ENCODE measurements at places on chromosomes 5 and 9.

GRCh38 chr9:29511680-29512079, 1938.4 kb upstream of the C9orf72 start:
- DNase-seq: no peak

- DNase-seq: no peak
Measured at GRCh38 chr9:89749500-89750116, 144.8 kb downstream of the GADD45G start.

GRCh38 chr9:86697213-86697612, 250.1 kb downstream of the GAS1 start:
- DNase-seq: no peak

- no peak for DNase-seq
Measured at GRCh38 chr9:1269533-1270315, 219.6 kb downstream of the DMRT2 start.

DNA sequence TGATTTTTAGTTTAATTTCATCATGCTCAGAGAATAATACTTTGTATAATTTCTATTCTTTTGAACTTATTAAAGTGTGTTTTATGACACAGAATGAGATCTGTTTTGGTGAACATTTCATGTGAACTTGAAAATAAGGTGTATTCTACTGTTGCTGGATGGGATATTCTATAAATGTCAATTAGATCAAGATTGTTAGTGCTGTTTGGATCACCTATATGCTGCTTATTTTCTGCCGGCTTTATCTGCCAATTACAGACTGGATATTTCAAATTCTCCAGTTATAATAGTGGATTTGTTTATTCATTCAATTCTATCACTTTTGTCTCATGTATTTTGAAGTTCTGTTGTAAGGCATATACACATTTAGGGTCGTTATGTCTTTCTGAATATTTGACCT, 720.7 kb upstream of the RIOK2 start:
- no peak for DNase-seq

GRCh38 chr9:104896131-104896530, 31.8 kb downstream of the ABCA1 start:
- DNase-seq: no peak

DNA sequence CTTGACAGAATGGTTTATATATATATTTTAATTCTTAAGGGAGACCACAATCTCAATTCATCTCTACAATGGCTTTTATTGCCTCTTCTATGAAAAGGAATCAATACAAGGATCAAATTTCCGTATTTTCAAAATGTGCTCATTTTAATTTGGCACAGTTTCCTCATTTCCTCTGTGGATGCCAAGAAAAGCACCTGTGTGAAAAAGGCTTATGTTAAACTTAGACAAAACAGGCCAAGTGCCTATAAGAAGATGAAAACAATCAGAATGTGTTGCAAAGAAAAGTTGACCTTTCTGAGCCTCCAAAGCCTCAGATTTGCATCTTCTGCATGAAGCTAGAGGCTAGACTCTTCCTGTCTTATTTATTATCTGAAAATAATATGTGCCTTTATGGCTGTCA, 173.7 kb upstream of the SLC12A2 start:
- DNase-seq: no peak

- no peak for DNase-seq
Measured at GRCh38 chr9:137306066-137306849, 4.2 kb upstream of the NRARP start.

GRCh38 chr9:4506490-4506889, 16.2 kb downstream of the SLC1A1 start:
- DNase-seq: no peak

- DNase-seq: no peak
Measured at GRCh38 chr5:163759000-163759704, 253.7 kb downstream of the MAT2B start.

GRCh38 chr9:6664204-6664680, 18.7 kb upstream of the GLDC start:
- DNase-seq: no peak

GRCh38 chr5:181121675-181122561, 9.1 kb downstream of the OR2V1 start:
- DNase-seq: peak; percentile 76

DNA sequence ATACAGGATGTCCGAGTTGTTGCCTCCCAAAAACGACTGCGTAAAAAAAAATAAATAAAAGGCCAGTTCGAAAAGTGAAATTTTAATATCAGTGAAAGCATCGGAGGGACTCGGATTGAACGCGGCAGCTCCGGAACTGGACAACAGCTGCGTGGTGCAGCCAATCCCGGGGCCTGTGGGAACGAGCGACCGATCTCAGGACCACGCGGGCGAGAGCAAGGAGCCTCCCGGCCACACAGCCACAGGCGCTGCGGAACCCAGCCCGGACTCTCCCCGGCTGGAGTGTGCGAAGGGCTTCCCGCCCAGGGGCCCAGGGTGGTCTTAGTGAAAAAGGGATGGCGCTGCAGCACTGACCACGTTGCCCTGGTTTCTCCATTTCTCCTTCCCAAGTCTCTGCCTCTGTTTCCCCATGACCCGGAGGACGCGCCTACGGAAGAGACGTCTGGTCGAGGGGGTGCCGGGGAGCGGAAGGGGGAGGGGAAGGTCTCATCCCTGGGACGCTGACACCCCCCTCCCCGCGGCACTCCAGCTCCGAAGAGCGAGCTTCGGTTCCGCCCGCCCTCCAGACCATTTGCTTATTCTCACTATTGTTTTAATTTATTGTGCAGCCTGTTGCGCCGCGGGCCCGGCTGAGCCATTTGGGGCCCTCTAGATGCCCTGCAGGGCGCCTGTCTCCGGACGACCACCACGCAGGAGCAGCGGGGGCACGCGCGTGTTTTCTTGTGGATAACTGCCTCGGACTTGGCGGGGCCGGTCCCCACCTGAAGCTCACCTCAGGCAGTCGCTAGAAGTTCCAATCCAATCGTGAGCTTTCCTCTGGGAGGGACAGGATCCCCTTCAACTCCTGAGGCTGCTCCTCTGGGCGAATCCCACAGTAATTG, 303.0 kb downstream of the PARP8 start:
- DNase-seq: no peak

- DNase-seq: peak; percentile 67
Measured at GRCh38 chr9:130867556-130867955, 29.1 kb downstream of the QRFP start.

- DNase-seq: no peak
Measured at GRCh38 chr5:162067655-162068411, at the start of gene GABRG2. Gene GABRG2 (plus strand): TSS chr5:162067773. CDS start chr5:162068000, 227 bp downstream.

- no peak for DNase-seq
Measured at GRCh38 chr5:131694926-131695325, 59.9 kb upstream of the RAPGEF6 start.

DNA sequence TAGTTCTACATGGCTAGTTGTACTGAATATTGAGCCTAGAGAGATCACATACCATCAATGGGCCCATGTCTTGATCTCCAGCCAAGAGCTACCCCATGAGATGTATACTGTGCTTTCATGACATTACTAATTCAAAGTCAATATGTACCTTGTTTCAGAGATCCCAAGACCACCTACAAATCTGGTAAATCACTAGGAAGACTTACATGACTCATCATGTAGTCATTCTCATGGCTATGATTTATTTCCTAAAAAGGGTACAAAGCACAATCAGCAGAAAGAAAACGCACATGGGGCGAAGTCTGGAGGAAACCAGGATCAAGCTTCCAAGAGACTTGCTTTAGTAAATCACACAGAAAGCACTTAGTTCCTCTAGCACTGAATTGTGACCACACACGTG, 103.0 kb downstream of the PCSK5 start:
- DNase-seq: no peak

GRCh38 chr9:94576131-94576530, 17.5 kb downstream of the FBP2 start:
- no peak for DNase-seq

Data from posterior cingulate gyrus (tissue), 11 donors.